ENCODE measurements at places on chromosomes 6 and 20. TPM values are rescaled to one million over a fixed set of nuclear protein-coding genes. Genes with fewer than 3 reads are reported as not detected.

Gene ESR1
- not detected for polyA plus RNA-seq

Gene FILIP1
- polyA plus RNA-seq: 2.3 TPM

Gene MMP24
- polyA plus RNA-seq: 33.3 TPM

Gene LGSN
- 8.1 TPM for polyA plus RNA-seq

Gene MUC22
- polyA plus RNA-seq: not detected

Gene RFX6
- not detected for polyA plus RNA-seq

Gene KCNQ2
- 0.15 TPM for polyA plus RNA-seq

Gene RPS6KA2
- polyA plus RNA-seq: 0.03 TPM

Gene PHACTR3
- polyA plus RNA-seq: not detected

Gene ALDH5A1
- polyA plus RNA-seq: 7.1 TPM

Gene PDYN
- not detected for polyA plus RNA-seq

Gene BAK1
- polyA plus RNA-seq: 18.8 TPM

Gene TRIM15
- polyA plus RNA-seq: 0.09 TPM

Gene COL11A2
- polyA plus RNA-seq: 1.1 TPM

Gene OR14J1
- not detected for polyA plus RNA-seq

Gene IL17F
- not detected for polyA plus RNA-seq

Gene GTF3C6
- polyA plus RNA-seq: 105 TPM

Gene PCMTD2
- polyA plus RNA-seq: 19.9 TPM

Gene TRIM31
- polyA plus RNA-seq: 3.3 TPM

Gene ATRN
- 22.6 TPM for polyA plus RNA-seq

Gene PSORS1C1
- polyA plus RNA-seq: 3.0 TPM

Gene RPP21
- 54.8 TPM for polyA plus RNA-seq

Gene CRIP3
- 2.1 TPM for polyA plus RNA-seq

Gene TMEM74B
- polyA plus RNA-seq: 3.7 TPM

Gene C20orf202
- polyA plus RNA-seq: not detected

Gene HINT3
- 13.5 TPM for polyA plus RNA-seq

Gene FAM162B
- not detected for polyA plus RNA-seq

Gene ENPP3
- not detected for polyA plus RNA-seq

Gene PERP
- 53.2 TPM for polyA plus RNA-seq

Gene PTPRT
- not detected for polyA plus RNA-seq

Gene ZSCAN23
- polyA plus RNA-seq: not detected

Gene FLRT3
- polyA plus RNA-seq: 3.8 TPM

Gene CAP2
- 30.7 TPM for polyA plus RNA-seq

Gene PHACTR1
- polyA plus RNA-seq: not detected

Gene PCK1
- polyA plus RNA-seq: not detected

Gene LINC00237
- not detected for polyA plus RNA-seq

Gene MPIG6B
- not detected for polyA plus RNA-seq

Gene CLDN20
- polyA plus RNA-seq: not detected

Gene SYNDIG1
- 1.9 TPM for polyA plus RNA-seq

Gene PDE10A
- 44.9 TPM for polyA plus RNA-seq

Gene SLCO4A1
- polyA plus RNA-seq: 8.1 TPM

Gene CCN6
- not detected for polyA plus RNA-seq

Gene ME1
- 60.6 TPM for polyA plus RNA-seq

Measured in A549 (cell line).